ENCODE measurements at places on chromosomes 7 and 10.

DNA sequence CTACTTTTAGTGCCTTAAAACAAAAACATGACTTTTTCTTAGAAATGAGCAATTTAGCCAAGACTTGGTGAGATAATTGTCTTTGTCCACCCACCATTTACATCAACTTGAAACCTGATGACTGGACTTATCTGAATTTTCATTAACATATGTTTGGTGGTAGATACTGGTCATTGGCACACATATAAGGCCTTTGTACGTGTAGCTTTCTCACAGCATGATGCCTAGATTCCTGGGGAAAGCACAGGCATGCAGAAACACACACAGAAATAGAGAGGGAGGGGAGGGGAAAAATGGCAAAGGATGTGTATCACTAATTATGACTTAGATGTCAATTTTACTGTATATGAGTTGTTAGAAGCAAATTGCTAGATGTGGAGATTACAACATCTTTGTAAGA, 488.4 kb downstream of the NXPH1 start:
- no peak for DNase-seq

GRCh38 chr10:132375795-132376297, 21.2 kb upstream of the PWWP2B start:
- no peak for DNase-seq

DNA sequence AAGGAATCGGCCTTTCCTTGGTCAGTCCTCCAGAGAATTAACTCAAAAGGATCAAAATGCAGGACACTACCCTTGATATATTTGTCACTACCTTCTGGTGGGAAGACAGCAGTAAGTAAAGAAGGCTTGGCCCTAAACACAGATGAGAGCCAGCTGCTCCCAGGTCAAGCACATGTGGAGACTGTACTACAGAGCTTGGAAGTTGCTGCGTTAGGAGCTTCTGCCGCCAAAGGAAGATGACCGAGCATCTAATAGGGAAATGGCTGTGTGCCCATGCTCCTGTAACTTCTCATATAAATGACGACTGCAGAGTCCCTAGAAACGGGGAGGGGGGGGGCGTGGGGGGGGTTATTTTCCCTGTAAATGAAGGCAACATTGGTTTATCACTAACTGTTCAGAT, 59.0 kb downstream of the PODXL start:
- no peak for DNase-seq

- DNase-seq, result no peak
Measured at GRCh38 chr10:5552376-5553321, 27.9 kb downstream of the CALML3 start.

DNA sequence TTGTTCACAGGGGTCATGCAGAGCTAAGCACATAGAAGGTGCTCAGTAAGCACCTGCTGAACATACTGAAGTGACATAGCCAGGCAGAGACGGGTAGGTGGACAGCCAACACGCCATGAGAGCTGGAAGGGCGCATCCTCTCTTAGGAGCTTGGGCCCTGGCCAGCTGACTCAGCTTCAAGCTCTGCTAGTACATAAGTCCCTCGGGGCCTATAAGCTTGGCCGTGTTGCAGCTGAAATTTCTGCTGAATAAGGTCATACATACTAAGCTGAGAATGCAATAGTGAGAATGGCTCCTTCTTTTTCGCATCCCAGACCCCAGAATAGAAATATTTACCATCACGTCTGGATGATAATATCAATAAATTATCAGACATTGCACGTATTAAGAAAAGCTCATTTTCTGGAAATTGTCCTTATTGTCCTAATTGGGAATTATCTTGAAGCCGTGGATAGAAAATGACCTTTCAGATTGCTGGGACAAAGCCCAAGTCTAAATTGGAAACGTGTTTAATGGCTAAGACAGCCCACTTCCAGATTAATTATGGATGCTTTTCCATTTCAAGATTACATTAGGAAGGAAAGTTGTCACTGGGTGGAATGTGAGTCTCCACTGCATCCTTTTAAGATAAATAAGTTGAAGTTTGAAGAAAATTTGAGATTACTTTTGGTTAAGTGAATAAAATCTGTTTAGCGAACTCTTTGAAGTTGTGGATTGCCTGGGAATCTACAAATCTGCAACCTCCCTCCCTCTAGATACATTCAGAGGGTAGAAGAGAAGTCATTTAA, 287.1 kb upstream of the C7orf33 start:
- DNase-seq, result peak; percentile 55

DNA sequence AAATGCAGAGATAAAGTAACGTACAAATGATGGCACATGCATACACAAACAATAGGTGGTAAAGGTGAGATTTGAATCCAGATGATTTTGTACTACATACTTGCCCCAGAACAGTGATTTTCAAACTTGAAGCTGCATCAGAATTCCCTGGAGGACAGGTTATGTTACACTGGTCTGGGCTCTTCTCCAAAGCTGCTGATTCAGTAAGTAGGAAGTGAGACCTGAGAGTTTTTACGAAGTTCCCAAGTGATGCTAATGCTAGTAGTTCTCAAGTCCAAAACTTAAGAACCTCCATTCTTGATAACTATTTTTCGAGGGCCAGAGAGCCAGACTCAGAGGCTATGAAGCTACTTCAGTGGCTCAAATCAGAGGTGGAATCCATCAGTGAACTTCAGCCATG, 159.0 kb upstream of the POM121L12 start:
- DNase-seq, result no peak
